Ascending aorta (tissue), 2 donors: ENCODE measurements at places on chromosomes 4 and X.

DNA sequence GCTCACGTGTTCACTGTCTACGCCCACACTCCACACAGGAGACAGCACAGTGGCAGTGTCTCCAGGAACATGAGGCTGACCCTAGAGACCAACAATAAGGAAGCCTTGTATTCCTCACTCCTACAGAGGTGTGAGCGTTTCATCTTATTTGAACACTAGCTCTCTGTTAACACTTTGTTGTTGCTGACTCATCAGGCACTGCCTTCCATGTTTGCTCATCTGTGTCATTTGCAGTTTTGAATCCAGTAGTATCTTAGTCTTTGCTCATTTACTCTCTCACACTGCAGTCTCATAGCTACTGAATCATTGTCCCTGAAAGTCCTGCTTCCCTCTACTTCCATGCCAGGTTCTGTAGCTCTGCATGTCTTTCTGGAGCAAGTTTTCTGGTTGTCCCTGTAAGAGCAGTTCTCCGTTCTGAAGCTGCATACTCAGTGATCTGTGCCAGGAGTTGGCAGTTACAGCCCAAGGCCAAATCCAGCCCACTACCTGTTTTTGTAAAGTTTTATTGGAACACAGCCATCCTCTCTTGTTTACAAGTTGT lies 80.3 kb upstream of the DCLK2 start:
- H3K36me3 ChIP-seq = no peaks in the 10 kb centered on the region
- DNase-seq = no peak
- no peak overlapping the region for H3K4me3 ChIP-seq
- H3K27me3 ChIP-seq = no peaks in the 10 kb centered on the region

- no peaks in the 10 kb centered on the region for H3K36me3 ChIP-seq
- no peak overlapping the region for H3K4me3 ChIP-seq
- H3K27me3 ChIP-seq = no peaks in the 10 kb centered on the region
- no peak for DNase-seq
- H3K4me1 ChIP-seq = peaks cover 7% of the 10 kb centered on the region
These were observed 113.9 kb upstream of the SORBS2 start for GRCh38 chr4:185925910-185926360.

GRCh38 chr4:101321481-101322042 lies 25.8 kb downstream of the PPP3CA start:
- peak overlapping the region; percentile 45 for H3K27ac ChIP-seq
- peaks cover 11% of the 10 kb centered on the region for H3K4me1 ChIP-seq
- H3K36me3 ChIP-seq = no peaks in the 10 kb centered on the region

GRCh38 chrX:1444561-1445500 lies 7.9 kb downstream of the ASMTL start:
- DNase-seq = peak; percentile 37
- no peaks in the 10 kb centered on the region for H3K4me1 ChIP-seq
- H3K4me3 ChIP-seq = no peak overlapping the region
